ENCODE measurements at places on chromosomes 12 and 14.

DNA sequence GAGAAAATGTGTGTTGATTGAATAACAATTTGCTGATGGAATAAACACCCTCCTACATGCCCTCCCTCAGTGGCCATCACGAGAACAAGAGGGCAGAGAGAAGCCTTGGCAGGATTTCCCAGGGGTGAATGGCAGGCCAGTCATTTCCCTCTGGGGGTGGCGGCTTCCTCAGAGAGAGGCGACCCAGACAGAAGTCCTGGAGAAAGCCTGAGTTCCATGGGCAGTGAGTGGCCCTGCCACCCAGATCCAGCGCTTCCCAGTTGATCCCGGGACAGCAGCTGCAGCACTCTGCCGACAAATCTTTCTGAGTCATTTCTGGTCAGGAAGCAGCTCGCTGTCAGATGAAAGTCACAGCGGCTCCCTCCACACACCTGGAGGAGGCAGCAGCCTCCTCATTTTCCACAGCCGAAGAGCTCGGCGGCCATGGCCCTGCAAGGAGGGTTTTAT, 123.0 kb downstream of the SCARB1 start:
- no peak for DNase-seq

DNA sequence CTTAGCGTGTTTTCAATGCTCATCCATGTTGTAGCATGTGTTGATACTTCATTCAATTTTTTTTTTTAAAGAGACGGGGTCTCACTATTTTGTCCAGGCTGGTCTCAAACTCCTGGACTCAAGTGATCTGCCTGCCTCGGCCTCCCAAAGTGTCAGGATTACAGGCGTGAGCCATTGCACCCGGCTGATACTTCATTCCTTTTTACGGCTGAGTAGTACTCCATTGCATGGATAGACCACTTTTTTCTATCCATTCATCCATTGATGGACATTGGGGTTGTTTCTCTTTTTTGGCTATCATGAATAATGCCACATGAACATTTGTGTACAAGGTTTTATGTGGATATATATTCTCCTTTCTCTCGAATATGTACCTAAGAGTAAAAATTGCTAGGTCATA, 1.2 kb downstream of the P2RX7 start:
- DNase-seq = no peak

DNA sequence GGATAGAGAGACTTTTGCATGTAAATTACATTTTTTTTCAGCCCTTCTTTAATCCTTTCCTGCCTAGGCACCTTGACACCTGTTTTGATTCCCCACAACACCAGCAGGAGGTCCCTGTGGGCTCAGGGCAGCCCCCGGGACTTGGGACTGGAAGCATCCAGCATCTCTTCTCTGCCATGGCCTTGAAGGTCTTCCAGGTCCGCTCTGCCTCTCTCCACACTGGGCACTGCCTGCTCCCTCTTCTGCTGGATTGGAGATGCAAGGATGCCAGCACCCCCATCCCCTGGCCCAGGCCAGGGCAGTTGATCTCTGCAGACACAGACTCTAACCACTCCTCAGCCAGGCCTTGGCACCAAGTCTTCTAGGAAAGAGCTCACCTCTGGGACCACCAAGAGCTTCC, 134.5 kb upstream of the C14orf180 start:
- no peak for DNase-seq

- DNase-seq = no peak
These were observed 32.4 kb upstream of the VCPKMT start for GRCh38 chr14:50148799-50149198.

DNA sequence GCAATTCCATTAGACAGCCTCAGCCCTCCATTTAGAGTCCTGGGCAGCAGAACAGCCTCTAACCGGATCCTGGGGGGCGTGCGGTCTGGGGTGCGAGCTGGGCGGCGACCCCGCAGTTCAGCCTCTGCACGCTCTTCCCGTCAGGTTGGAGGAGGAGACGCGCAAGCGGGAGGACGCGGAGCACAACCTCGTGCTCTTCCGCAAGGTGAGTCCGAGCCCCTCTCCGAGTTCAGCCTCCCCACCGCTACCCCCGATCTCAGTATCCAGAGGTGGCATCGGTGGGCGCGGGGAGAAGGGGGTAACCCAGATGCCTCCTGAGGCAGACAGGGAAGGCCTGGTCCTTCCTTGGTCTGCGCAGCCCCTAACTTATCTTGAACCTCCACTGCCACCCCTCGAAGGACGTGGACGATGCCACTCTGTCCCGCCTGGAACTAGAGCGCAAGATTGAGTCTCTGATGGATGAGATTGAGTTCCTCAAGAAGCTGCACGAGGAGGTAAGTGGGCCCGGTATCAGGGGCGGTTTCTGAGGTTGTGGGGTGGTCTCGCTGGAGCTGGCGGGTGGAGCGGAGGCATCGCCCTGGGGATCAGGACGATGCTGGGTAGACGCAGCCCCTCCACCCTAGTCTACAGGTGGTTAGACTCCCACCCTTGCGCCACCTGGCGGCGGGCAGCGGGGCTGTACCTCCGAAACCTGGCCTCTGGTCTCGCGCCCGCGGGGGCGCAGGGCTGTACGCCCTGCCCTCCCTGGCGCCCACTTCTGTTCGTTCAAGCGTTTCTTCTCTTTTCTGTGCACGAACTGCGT, 1.3 kb downstream of the PRPH start:
- peak; percentile 62 for DNase-seq

DNA sequence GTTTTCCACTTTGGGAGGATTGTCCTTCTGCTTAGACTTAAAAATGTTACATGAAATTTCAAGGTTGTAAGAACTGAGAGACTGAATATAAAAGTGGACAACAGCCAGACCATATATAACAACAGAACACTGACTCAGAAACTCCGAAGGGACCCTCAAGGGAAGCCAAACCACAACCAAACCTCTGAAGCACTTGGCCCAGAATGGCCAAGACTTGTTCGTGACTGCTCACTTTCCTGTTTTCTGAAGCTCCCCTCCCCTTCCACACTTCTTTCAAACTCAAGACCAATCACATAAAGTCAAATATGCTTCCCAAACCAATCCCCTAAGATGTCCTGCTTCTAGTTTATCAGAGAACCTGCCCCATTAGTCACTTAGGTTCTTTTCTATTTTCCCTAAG, 13.7 kb downstream of the OR6J1 start:
- DNase-seq = no peak

- no peak for DNase-seq
These were observed 84.1 kb downstream of the FRMD6 start for GRCh38 chr14:51735851-51736250.

- no peak for DNase-seq
These were observed 26.1 kb downstream of the SGPP1 start for GRCh38 chr14:63701606-63702299.

GRCh38 chr12:93438266-93439050, 3.3 kb downstream of the UBE2N start:
- no peak for DNase-seq

DNA sequence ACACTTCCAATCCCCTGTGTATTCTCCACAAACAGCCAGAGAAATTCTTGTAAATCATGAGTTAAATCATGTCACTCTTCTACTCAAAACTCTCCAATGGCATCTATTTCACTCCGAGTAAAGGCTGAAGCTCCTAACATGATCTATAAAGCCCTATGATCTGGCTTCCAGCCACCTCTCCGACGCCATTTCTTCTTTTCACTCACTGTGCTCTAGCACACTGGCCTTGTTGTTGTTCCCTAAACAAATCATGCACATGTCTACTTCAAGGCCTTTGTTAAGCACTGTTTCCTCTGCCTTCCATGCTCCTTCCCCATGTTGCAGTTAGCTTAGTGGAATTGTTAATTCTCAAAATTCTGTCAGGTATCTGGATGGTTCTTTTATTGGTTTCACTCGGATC, 30.1 kb upstream of the MTERF2 start:
- DNase-seq = no peak

- DNase-seq = no peak
These were observed 192.9 kb downstream of the C12orf75 start for GRCh38 chr12:105523164-105524057.

DNA sequence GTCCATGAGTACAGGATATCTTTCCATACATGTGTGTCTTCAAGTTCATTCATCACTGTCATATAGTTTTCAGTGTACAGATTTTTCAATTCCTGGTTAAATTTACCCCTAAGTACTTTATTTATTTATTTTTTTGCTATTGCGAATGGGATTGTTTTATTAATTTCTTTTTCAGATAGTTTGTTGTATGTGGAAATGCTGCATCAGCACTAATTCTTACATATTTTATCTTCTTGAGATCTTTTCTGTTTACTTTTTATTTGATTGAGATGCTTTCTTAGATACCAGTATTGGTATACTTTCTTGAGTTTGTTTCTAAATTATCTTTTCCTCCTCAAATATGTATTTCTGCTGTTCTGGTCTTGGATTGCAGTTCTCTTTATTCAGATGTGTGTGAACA, 148.9 kb downstream of the RGS6 start:
- no peak for DNase-seq

- DNase-seq = no peak
These were observed 18.5 kb downstream of the RHOF start for GRCh38 chr12:121774968-121775474.

DNA sequence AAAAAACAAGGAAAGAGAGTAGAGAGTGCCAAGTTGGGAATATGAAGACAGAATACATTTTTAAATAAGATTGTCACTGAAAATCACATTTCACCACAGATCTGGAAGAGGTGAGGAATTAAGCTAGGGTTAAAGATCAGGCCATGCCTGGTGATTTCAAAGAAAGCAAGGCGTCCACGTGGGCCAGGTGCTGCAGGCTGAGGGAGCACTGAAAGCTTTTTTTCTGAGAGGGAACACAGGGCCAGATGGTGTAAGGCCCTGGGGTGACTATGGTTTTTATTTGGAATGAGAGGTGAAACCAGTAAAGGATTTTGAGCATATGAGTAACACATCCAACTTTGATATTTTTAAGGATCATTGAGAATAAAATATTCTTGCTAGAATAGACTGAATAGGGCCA, 20.9 kb downstream of the SYT1 start:
- DNase-seq = no peak

GRCh38 chr12:124653169-124653931, 85.9 kb upstream of the NCOR2 start:
- no peak for DNase-seq

DNA sequence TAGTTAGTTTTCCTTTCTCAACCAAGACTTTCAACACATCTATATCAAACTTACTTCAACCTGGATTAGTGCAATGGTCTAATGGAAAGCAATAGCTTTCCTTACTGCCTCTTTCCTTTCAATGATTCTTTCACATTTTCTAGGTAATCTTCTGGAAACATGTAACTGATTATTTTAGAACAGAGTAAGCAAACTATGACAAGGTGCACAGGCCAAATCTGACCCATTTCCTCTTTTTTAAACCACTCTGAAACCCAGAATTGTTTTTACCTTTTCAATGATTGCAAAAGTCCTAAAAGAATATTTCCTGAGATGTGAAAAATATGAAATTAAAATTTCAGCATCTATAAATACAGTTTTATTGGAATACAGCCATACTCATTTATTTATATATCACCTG, 81.6 kb upstream of the TMTC2 start:
- no peak for DNase-seq

DNA sequence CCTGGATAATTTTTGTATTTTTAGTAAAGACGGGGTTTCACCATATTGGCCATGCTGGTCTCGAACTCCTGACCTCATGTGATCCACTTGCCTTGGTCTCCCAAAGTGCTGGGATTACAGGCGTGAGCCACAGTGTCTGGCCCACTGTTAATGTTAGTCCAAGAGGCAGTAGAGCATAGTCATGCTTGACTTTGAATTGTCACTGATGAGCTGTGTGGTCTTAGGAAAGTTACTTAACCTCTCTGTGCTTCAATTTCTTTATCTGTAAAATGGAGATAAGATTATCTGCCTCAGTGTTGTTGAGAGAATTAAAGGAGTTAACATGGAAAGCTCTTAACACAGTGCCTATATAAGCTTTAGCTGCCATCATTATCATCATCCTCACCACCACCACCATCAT, 78.1 kb downstream of the TBX3 start:
- no peak for DNase-seq

DNA sequence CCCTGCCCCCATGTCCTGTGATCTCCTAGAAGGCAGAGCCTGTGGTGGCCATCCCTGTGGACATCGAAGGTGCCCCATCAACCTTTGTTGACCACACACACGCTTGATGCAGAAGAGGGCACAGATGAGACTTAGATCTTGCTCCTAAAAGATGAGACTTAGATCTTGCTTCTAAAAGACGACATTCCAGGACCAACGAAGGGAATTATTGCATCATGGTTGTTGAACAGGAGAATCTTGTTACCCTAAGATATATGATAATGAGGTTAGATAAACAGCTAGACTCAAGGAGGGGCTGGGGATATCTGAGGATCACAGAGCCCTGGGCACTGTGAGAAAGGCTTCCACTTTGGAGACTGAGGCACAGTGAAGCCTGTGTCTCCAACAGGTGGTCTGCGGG, 91.1 kb upstream of the WSCD2 start:
- DNase-seq = no peak

DNA sequence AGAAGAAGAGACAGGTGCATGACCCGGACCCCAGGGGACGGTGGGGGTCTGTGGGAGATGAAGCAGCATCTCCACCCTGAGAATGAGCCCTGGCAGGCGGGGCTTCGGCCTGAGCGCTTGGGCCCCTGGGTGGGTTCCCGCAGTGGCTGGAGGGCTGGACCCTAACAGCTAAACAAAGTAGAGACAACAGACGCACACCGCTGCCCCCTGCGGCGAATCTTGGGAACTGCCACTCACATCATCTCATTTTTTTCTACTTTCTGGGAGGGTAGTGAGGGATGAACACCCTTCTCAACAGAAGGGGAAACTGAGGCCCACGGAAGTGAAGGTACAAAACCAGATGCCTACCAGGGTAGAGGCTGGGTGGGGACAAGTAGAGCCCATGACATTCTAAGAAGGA, 104.7 kb downstream of the RFLNA start:
- DNase-seq = no peak

DNA sequence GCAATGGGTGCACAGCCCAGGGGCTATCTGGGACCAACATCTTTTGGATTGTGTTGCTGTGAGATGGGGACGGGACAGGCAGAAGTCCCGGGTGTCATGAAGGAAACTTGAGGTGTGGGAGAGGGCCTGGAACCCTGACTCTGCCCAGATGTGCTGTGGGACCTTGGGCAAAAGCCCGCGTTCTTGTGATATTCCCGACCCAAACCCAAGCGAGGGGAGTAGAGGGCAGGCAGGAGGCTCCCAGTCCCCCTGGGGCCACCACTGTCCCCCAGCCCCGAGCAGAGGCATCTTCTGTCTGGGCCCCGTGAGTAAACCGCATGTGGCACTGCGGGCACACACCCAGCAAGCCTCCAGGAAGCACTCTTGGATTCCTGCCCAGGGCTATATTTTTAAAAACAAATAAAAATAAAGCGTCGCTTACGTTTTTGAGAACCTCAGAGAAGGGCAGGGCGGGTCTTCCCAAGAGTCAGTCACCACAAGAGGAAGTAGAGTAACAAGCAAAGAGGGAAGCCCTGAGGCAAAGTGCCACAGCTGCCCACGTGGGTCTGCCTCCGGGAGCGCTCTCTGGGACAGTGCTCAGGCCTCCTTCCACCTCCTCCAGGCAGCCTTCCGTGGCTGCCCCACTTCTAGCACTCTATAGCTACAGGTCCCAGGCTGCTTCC, 39.5 kb downstream of the BEGAIN start:
- DNase-seq = no peak

GRCh38 chr14:43735932-43736331, 771.2 kb downstream of the FSCB start:
- no peak for DNase-seq
